ENCODE measurements at places on chromosomes 3 and 15.

DNA sequence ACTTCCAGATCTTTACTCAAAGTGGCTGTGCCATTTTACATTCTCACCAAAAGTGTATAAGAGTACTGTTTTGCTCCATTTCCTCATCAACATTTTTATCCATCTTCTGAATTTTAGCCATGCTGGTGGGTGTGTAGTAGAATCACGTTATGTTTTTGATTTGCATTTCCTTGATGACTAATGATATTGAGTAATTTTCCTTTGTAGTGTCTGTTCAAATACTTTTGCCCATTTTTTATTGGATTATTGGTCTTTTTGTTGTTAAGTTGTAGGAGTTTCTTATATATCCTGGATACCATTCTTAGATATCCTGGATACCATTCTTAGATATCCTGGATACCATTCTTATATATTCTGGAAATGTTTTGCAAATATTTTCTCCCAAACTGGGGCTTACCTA lies 344.9 kb downstream of the LRRC3B start:
- DNase-seq, result no peak

DNA sequence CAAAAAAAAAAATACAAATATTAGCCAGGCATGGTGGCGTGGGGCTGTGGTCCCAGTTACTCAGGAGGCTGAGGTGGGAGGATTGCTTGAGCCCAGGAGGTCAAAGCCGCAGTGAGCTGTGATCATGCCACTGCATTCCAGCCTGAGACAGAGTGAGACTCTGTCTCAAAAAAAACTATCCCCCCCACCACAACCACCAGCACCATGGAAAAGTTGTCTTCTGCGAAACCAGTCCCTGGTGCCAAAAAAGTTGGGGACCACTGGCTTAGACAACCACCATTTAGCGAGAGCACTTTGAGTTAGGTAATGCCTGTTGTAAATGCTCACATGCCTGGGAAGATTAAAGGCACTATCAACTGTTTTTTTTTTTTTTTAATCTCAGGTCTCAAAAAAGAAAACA lies 15.4 kb downstream of the ARHGAP31 start:
- no peak for DNase-seq

DNA sequence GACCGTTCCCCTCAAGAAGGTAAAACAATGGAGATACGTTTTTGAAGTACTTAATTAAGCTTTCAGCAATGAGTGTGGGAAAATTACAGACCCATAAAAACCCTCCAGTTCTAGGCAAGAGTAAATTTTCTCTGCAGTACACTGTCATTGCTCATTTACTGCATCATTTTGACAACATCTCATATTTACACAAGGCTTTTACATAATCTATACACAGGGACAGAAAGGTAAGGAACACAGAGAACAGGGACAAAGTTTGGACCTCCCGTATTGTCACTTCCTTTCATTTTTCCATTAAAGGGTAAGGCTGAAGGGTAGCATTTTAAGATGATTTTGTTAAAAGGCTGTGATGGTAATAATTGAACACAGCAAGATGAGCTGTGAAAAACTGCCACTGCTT lies 7.4 kb upstream of the HGD start:
- DNase-seq, result no peak

DNA sequence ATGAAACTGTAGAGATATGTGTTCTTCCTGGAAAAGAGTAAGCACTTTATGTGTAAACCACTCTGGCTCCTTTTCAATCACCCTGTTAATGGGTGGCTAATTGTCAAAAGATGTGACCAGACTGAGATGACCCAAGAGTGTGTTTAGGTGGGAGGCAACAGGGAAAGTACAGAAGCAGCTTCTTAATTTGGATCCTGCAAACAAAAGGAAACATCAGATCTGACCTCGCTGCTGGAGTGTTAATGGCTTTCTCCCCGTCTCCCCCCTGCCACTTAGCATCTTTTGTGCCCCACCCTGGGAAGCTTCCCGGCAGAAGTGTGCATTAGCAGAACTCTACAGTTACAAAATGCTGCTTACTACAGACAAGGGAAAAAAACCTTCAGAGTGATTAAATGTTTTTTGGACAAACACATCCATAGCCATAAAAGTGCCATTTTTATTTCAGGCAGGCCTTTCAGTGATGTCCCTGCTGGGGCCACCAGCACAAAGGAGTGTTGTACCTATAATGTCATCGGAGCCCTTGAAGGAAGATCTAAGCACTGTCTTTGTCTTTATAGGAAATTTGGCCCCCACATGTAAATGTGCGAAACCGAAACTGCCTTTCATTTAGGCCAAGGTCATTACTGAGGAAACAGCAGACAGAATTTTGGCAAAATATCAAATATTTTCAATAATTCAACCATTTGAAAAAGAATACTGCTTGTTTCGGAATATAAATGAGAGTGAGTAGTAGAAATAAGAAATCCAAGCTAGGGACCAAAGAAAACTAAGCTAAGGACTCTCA lies 311.0 kb downstream of the WDR72 start:
- DNase-seq, result no peak

DNA sequence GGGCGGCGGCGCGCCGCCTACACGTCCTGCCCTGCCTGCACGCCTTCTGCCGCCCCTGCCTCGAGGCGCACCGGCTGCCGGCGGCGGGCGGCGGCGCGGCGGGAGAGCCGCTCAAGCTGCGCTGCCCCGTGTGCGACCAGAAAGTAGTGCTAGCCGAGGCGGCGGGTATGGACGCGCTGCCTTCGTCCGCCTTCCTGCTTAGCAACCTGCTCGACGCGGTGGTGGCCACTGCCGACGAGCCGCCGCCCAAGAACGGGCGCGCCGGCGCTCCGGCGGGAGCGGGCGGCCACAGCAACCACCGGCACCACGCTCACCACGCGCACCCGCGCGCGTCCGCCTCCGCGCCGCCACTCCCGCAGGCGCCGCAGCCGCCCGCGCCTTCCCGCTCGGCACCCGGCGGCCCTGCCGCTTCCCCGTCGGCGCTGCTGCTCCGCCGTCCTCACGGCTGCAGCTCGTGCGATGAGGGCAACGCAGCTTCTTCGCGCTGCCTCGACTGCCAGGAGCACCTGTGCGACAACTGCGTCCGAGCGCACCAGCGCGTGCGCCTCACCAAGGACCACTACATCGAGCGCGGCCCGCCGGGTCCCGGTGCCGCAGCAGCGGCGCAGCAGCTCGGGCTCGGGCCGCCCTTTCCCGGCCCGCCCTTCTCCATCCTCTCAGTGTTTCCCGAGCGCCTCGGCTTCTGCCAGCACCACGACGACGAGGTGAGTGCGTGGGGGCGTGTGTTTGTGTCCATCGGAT lies 602 bp downstream of the TRIM71 start:
- DNase-seq, result no peak

GRCh38 chr3:159229116-159229680 lies 427.3 kb downstream of the MFSD1 start:
- DNase-seq, result no peak

GRCh38 chr3:126373146-126373613 lies 16.0 kb upstream of the KLF15 start:
- DNase-seq, result no peak

- no peak for DNase-seq
Observed at GRCh38 chr3:46049093-46049492, 21.8 kb upstream of the XCR1 start.

GRCh38 chr3:16673530-16673929 lies 68.3 kb upstream of the DAZL start:
- DNase-seq, result no peak

- no peak for DNase-seq
Observed at GRCh38 chr3:31841515-31841914, 139.5 kb downstream of the OSBPL10 start.

DNA sequence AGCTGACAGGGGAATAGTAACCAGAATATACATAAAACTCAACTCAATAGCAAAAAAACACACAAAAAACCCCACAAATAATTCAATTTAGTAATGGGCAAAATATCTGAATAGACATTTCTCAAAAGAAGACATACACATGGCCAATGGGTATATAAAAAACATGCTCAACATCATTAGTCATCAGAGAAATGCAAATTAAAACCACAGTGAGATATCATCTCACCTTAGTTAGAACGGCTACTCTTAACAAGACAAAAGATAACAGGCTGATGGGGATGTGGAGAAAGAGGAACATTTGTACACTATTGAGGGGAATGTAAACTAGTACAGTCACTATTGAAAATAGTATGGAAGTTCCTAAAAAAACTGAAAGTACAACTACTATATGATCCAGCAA lies 678.6 kb downstream of the MECOM start:
- DNase-seq, result no peak

DNA sequence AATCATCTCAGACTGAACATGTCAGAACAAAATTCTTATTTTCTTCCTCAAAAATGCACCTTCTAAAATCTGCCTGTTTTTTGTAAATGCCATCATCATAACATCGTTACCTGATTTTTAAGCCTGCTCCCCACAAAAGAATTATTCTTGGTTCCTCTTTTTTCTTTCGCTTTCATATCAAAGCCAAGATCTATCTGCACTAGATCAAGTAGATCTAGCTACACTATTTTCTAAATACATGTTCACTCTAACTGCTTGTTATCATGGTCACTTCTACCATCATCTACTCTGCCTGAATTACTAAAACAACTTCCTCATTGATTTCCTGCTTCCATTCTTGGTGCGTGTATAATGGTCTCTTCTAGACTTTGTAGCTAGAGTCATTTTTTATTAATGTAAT lies 217.7 kb downstream of the ARPP21 start:
- no peak for DNase-seq

DNA sequence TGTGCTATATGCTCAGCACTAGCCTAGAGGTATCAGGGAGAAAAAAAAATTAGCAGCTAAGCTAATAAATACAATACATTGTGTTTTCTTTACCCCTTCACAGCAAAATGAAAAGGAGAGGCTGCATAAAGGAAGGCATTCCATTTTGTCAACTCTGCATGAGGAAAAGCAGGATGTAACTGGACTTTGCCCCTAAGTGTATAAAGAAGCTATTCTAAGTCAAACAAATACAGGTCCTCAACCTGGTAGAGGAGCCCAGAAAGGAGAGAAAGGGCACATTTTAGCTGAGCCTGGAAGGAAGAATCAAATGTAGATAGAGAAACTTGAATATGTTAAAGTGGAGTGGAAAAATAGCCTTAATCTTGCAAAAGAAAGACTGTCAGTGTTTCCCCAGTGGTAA lies 89.0 kb upstream of the SPRED1 start:
- DNase-seq, result no peak

DNA sequence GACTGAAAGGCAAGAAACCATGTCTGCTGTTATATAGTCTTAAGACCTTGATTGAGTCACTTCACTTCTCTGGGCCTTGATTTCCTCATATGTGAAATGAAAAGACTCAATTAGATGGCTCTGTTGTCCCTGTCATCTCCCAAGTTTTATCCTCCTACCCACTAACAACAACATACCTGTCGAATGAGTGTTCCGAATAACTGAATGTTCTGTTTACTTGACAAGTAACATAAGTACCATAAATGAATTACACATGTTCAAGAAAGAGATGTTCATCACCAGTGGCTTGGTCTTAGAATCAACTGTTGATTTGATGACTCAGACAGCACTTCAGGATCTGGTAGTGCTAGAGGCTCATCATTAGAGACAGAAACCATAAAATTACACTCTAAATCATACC lies 311.7 kb downstream of the VPS13C start:
- no peak for DNase-seq

GRCh38 chr3:3800685-3801493 lies 1.7 kb downstream of the LRRN1 start:
- no peak for DNase-seq

GRCh38 chr3:197380786-197381185 lies 82.4 kb upstream of the DLG1 start:
- DNase-seq, result no peak

DNA sequence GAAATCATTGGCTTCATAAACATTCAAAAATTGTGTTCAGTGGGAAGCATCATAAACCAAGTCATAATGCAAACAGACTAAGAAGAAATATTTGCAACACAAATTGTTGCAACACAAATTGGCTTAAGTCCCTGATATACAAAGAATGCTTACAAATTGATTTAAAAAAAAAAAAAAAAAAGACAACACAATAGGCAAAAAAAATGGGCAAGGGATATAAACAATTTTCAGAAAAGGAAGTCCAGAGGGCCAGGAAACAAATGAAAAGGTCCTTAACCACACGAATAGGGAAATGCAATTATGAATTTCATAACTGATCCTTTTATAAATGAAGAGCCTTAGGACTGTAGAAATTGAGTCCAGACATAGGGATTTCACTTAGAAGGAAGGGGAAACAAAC lies 98.9 kb downstream of the LRRK1 start:
- DNase-seq, result no peak

DNA sequence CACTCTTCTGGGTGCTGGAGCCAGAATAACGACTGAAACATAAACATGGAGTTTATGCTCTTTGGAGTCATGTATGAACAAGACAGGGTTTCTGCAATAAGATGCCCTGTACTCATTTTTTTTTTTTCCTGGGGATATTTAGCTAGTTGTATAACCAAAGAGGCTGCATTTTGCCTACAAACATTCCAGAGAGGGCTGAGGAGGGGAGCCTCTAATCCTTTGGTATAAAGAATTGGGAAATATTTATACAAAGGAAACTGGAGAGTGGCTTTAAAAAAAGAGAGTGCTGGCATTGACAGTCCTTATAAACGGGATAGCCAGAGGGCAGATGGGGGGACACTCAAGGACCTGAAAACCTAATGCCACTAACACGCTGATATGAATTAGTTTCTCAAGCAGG lies 32.4 kb upstream of the GAP43 start:
- DNase-seq, result no peak

DNA sequence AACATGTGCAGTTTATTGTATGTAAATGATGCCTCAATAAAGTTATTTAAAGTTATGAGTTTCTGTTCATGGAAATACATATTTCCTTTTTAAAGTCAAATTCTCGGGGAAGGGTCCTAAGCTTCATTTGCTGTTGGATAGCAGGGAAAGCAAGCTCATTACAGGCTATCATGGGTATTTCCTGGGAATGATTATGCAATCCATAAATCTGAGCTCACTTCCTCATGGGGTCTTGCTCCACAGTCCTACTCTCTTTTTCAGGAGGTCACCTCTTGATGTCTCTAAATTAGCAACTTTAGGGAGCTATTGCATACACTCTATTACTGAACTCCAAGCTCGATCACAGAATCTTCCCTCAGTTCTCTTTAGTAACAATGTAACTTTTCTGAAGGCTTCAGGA lies 69.9 kb upstream of the TP63 start:
- DNase-seq, result no peak

DNA sequence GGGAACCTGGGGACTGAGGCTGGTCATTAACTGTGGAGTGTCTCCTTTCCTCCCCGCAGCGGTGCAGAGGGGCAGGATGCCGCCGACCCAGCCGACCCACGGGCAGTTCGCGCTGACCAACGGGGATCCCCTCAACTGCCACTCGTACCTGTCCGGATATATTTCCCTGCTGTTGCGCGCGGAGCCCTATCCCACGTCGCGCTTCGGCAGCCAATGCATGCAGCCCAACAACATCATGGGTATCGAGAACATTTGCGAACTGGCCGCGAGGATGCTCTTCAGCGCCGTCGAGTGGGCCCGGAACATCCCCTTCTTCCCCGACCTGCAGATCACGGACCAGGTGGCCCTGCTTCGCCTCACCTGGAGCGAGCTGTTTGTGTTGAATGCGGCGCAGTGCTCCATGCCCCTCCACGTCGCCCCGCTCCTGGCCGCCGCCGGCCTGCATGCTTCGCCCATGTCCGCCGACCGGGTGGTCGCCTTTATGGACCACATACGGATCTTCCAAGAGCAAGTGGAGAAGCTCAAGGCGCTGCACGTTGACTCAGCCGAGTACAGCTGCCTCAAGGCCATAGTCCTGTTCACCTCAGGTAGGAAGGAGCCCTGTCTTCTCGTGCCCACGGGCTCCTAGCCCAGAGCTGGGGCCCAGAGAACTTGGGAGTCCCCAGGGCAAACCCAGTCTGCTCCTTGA lies 3.7 kb downstream of the NR2F2 start:
- no peak for DNase-seq
